ENCODE measurements at places on chromosomes 16 and 17.

DNA sequence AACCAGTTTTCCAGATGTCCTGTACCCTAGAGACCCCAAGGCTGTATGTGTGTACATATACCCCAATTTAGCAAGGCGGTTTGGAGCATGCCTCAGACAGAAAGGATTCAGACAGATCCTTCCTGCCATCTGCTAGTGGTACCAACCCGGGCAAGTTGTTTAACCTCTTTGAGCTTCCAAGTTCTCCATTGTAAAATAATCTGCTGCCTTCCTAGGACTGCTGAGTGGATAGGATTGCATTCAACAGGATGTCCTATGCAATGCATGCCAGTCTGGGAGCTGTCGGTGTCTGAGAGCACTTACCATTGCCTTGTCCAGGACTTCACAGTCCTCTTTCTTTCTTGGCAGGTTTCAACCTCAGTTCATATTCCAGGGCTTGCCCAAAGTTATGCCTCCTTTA is 1.9 kb downstream of the CDH13 start:
- DNase-seq = no peak

- no peak for DNase-seq
Measured at GRCh38 chr17:61309362-61310256, 90.0 kb upstream of the TBX2 start.

- DNase-seq = no peak
Measured at GRCh38 chr17:5585836-5586521, 1.7 kb upstream of the NLRP1 start.

GRCh38 chr16:48597563-48598387 is 12.2 kb downstream of the N4BP1 start:
- no peak for DNase-seq

DNA sequence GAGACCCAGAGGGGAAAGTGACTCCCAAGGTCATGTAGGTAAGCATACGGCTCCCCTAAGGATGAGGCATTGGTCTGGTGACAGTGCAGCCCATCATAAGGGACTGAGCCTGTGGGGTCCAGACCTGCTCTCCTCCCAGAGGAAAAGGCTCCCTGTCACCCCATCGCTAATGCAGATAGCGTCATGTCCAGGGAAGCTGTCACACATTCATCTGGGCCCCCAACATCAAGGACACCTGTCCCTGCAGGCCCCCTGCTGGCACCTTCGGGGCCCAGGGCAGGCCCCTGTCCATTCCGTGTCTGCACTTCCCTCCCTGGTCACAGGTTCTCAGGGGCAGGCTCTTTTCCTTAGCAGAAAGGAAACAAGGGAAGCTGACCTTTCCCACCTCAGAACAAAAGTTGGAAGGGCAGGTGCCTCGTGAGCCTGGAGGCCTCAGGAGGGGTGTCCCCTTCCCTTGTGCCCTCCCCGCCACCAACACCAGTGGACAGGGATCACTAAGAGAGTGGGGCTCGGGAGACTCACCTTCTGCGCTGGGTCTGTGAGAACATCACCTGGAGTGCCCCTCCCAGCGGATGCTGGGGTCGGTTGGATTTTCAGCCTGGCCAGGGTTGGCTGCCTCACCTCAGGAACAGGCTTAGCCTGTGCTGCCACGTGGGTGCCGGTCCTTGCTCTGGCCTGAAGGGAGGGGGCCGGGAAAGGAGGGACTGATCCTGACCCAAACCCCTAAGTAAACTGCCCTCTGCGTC is 17.3 kb upstream of the LASP1NB start:
- DNase-seq = no peak

DNA sequence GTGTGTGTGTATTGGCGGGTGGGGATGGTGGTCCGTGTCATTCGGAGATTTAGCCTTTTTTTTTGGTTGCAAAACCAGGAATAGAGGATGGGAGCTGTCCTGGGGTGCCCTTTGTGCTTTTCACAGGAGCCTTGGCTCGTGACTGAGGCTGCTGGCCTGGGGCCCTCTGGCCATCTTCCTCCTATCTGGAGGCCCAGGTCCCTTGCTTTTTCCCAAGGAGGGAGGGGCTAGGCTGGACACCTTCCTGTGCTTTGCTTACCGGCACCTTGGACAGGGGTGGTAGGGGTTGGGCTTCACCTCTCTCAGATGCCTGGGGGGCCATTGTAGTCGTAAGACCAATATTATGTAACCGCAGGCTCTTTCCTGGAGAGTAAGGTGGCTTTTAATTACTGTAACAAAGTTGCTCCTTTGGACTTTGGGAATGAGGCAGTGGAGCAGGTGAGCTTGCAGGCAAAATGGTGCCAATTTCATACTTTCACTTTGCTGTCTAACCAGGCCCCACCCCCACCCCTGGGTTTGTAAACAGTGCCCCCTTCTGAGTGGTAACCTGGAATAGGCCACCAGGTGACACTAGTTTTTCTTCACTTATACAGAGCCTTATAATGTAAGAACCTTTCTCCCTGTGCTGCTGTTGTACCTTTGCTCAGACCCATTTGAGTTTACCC is 1.2 kb downstream of the DYNLL2 start:
- DNase-seq = peak; percentile 23

DNA sequence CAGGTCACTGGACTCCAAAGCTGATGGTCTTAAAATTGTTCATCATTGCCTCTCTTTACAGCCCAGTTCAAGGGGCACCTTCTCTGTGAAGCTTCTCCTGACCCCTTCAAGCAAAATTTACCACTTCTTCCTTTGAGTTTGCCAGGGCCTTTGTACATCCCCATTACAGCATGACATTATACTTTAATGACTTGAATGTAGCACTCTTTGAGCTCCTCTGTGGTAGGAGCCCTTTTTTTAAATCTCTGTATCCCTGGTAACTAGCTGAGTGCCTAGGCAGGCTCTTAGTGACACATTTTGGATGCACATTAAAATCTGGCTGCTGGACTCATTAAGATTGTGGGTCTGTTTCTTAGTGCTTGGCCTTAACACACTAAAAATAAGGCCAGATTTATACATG is 412.1 kb downstream of the CA10 start:
- no peak for DNase-seq

DNA sequence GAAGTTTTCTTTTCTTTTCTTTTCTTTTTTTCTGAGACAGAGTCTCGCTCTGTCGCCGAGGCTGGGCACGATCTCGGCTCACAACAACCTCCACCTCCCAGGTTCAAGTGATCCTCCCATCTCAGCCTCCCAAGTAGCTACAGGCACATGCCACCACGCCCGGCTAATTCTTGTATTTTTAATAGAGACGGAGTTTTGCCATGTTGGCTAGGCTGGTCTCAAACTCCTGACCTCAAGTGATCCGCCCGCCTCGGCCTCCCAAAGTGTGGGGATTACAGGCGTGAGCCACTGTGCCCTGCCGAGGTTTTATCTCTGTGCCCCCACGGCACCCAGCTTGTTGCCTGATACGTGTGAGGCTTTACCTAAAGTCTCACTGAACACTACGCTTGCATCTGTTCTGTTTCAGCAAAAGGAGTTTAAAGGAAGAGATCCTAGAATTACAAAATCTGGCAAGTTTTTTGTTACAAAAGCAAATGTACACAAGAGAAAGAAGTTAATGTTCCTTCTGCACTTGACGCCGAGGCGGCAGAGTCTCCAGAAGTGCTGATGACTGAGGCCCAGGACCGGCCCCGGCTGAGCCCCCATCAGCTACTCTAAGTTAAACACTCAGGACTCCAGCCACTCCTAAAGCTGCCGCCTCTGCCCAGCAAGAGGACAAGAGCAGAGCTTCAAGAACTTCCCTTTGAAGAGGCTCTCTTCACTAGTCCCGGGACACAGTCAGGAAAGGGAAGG is 9.2 kb downstream of the ABCA3 start:
- no peak for DNase-seq

DNA sequence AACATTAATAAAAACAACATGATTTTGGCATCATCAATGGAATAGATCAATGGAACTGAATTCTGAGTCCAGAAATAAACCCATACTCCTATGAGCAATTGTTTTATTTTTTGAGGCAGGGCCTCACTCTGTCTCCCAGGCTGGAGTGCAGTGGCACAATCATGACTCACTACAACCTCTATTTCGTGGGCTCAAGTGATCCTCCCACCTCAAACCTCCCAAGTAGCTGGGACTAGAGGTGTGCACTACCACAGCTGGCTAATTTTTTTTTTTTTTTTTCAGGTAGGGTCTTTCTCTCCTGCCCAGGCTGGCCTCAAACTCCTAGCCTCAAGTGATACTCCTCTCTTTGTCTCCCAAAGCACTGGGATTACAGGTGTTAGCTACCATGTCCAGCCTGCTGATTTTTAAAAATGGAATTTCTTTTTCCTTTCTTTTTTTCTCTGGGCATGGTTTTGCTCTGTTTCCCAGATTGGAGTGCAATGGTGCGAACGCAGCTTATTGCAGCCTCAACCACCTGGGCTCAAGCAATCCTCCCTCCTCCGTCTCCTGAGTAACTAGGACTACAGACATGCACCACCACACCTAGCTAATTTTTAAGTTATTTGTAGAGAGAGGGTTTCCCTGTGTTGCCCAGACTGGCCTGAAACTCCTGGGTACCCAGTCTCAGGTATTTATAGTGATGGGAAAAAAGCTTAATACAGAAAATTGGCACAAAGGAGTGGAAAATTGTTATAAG is 7.3 kb upstream of the PRDM7 start:
- no peak for DNase-seq

- no peak for DNase-seq
Measured at GRCh38 chr16:8697965-8698364, 23.5 kb downstream of the ABAT start.

- DNase-seq = no peak
Measured at GRCh38 chr17:76275382-76276068, 10.4 kb downstream of the UBALD2 start.

GRCh38 chr17:19009970-19010369 is 5.4 kb upstream of the FAM83G start:
- DNase-seq = no peak

DNA sequence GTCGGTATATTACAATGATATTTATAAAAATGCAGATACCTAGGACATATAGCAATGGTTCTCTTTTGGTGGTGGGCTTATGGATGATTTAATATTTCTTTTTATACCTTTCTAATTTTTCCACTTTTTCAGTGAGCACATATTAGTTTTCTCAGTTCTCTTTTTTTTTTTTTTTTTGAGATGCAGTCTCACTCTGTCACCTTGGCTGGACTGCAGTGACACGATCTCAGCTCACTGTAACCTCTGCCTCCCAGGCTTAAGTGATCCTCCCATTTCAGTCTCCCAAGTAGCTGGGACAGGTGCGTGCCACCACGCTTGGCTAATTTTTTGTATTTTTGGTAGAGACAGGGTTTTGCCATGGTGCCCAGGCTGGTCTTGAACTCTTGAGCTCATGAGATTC is 15.1 kb downstream of the MAP3K14 start:
- DNase-seq = no peak

DNA sequence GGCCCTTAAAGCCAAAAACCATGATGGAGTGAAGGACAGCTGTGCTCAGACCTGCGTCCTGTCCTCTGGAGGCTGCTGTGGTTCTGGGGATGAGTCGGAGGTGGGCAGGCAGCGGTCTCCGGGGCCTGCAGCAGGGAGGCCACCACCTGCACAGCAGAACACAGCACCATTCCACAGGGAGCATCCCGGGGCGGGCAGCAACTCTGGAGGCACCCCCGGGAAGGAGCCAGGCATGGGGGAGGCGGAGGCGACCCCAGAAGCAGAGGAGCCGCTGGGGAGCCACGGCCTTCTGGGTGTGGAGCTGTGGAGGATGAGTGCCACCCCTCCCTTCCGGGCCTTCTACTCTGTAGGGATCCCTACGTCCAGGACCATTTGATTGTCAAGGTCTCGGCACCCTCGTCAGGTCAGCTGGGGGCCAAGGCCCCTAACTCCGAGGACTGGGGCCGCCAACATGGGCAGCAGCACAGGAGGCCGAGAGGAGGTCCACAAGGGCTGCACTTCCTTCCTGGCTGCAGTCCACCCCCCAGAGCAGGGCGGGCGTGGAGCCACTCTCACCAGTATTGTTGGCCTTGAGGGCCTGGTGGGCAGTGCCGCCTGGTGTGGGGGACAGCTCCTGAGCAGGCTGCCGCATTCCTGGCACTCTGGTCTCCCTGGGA is 23.8 kb downstream of the CEP131 start:
- DNase-seq = no peak

DNA sequence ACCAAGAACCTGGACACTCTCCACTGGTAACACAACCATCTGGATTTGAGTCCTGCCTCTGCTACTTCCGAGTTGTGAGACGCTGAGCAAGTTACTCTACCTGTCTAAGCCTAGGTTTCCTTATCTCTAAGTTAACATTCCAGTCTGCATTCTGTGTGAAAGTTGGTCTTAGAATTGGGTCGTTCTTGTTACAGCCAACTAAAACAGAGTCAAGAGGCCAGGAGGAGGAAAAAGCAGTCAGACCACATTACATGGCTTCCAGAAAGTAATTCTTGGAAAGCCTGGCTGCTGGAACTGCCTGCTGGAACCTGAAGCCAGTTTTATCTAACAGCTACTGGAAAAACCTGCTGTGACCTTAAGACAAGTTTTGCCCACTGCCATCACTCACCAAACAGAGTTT is 38.4 kb upstream of the XYLT1 start:
- DNase-seq = no peak

DNA sequence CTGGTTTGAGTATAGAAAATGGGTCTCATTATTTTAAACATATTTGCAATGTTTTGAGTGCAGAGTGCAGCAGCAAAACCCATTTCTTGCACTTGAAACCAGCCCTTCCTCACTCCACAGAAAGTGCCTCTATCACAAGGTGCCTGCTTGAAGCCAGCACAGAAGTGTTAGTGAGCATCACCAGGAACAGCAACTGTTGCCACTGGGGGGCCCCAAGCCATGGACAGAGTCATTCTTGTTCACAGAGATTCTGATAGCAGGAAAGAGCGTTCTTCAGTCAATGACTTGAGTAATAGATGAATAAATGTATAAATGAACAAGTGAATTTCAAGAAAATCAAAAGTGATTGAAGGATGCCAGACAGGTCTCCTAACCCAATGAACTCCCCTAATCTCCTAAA is 45.6 kb downstream of the CHD9NB start:
- DNase-seq = no peak
